ENCODE measurements at places on chromosomes 7 and 10. TPM values are rescaled to one million over a fixed set of nuclear protein-coding genes. Genes with fewer than 3 reads are reported as not detected.

DNA sequence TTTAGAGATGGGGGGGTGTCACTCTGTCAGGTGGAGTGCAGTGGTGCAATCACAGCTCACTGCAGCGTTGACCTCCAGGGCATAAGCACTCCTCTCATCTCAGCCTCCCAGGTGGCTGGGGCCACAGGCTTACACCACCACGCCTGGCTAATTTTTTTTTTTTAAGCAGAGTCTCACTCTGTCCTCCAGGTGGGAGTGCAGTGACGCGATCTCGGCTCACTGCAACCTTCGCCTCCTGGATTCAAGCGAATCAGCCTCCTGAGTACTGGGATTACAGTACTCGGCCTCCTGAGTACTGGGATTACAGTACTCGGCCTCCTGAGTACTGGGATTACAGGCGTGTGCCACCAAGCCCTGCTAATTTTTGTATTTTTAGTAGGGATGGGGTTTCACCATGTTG, 23.6 kb upstream of the PPIA start:
- H3K27ac ChIP-seq: no peak overlapping the region
- H3K36me3 ChIP-seq: no peaks in the 10 kb centered on the region
- DNase-seq: no peak
- H3K4me3 ChIP-seq: no peak overlapping the region
- peaks cover 24% of the 10 kb centered on the region for H3K4me1 ChIP-seq

GRCh38 chr7:143391462-143392404, 10.6 kb downstream of the ZYX start:
- H3K4me1 ChIP-seq: peaks cover 92% of the 10 kb centered on the region
- peak overlapping the region; percentile 100 for H3K27ac ChIP-seq
- peak; percentile 75 for DNase-seq
- H3K4me3 ChIP-seq: peak overlapping the region; percentile 56
- peaks cover 21% of the 10 kb centered on the region for H3K36me3 ChIP-seq

DNA sequence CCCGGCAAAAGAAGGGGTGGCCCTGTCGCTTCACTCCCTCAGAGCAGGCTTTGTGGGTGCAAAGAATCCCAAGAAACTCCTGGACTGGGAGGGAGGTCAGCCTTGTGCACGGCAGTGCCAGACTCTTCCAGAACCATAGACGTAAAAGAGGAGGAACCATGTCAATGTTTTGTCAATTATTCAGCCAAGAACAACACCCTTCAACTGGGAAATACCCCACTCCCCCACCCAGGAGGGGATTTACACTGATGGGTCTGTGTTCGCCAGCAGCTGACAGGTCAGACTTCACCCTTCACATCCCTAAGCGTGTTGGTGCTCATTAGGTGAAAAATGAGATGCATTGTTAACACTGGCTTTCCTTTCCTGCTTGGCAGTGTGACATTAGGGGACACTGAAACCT, 116.8 kb upstream of the BMPER start:
- no peaks in the 10 kb centered on the region for H3K36me3 ChIP-seq
- H3K27ac ChIP-seq: no peak overlapping the region
- H3K4me3 ChIP-seq: no peak overlapping the region
- no peak for DNase-seq
- H3K27me3 ChIP-seq: no peaks in the 10 kb centered on the region

DNA sequence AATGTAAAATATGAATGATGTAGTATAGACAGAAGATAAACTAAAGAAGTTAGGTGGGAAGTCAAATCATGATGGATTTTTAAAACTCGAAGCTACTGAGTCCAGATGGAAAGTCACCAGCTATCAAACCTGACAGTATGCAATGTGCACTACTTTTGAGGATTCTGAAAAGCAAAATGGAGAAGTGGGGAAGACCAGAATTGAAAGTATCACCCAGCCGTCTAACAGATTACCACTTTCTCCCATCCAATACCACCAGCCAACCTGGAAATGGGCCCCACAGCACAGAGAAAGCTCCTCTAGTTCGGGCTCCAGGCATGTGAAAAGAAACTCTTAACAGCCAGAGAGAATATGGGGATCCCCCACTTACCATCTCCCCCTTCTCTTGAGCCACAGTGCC, 67.9 kb upstream of the SRRM3 start:
- H3K4me1 ChIP-seq: no peaks in the 10 kb centered on the region
- no peaks in the 10 kb centered on the region for H3K27me3 ChIP-seq

The CD36 gene
- total RNA-seq: 94.8 TPM

The POT1 gene
- 23.4 TPM for total RNA-seq

The GIMAP7 gene
- total RNA-seq: 21.4 TPM

The NPTX2 gene
- total RNA-seq: 55.7 TPM

- peaks cover 46% of the 10 kb centered on the region for H3K4me1 ChIP-seq
- H3K36me3 ChIP-seq: no peaks in the 10 kb centered on the region
- peak overlapping the region; percentile 5 for H3K27ac ChIP-seq
- DNase-seq: no peak
- H3K27me3 ChIP-seq: no peaks in the 10 kb centered on the region
- H3K4me3 ChIP-seq: no peak overlapping the region
Observed at GRCh38 chr7:139744768-139745677, 32.8 kb downstream of the HIPK2 start.

DNA sequence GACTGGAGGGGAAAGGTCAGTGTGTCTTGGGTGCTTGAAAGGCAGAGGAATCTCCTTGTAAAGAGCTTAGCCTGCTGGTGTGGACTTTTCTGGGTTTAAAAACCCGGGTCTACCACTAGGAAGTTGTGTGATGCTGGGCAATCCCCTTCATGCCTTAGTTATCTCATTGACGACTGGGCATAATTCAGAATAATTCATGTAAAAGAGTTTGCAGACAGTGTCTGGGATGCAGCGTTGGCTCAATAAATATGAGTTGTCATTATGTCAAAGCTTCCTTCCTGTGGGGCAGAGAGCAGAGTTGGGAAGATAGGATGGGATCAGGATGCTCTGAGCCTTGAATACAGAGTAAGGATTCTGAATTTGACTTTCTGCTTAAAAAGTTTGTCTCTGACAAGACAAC, 196.4 kb downstream of the ADRA2A start:
- no peaks in the 10 kb centered on the region for H3K4me1 ChIP-seq
- no peak overlapping the region for H3K4me3 ChIP-seq
- no peaks in the 10 kb centered on the region for H3K27me3 ChIP-seq
- DNase-seq: no peak

DNA sequence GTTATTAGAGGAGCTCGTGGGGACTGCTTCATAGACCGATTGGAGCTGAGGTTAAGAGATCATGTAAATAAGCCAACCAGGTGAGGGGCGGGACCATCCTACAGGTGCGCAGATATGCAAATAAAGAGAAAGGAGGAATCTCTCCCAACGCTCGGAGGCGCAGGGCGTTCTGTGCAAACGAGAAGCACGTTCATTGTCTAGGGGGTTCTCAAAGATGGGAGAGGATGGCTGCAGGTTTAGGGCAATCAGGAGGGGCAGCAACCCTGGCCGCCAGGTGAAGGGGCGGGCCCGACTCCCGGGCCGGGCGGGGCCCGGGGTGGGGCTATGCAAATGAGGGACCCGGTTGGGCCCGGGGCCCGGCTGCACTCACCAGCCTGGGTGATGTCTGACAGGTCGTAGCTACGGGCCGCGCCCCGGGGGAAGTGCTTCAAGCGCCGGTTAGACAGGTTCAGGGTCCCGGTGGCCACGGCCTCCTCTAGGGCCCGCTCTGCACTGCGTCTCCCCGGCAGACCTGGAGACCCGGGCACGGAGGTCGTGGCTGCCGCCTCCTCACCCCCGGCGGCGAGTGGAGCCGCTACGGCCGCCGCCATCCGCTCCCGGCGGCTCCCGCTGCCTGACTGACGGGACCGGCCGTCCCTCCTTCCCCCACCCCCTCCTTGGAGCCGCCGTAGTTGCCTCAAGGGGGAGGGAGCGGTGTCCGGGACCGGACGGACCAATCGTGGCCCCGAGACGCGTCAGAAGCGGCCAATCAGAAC, at the start of gene LRCH4:
TSS of gene LRCH4 (minus strand) at position 619 of the 755 bp plus-strand sequence. CDS start at position 590, 29 bp downstream.
- peaks cover 10% of the 10 kb centered on the region for H3K4me1 ChIP-seq
- no peak for DNase-seq
- peak within 1 kb of the TSS; percentile 85 for H3K27ac ChIP-seq
- peaks cover 13% of the 10 kb centered on the region for H3K36me3 ChIP-seq

DNA sequence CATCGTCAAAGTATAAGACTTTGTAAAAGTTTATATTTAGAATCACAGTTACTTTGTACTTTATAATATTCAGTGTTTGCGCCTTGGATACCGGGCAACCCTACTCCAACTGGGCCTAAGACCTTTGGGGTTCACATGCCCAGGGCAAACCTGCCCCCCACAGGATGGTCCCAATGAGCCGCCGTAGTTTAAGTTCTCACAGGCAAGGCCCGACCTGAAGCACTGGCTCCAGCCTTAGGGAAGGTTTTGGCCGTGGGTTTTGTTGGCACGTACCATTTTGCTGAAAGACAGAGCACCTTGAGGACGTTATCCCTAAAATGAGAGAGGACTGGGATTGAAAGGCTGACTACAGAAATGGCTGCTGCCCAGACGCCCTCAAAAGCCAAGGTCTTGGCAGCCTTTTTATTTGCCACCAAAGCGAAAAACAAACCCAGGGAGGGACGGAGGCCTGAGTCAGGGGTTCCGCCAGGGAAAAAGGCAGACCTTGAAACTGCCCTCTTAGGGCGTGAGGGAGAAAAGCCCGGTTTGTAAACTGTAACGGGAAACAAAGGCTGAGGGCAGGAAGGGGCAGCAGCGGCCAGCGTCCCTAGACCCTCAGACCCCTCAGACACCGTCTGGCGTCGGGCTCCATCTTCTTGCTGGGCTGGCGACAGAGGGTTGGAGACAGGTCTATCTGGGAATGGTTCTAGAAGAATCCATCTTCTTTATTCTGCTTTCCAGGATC, at the start of gene CCDC172:
TSS of gene CCDC172 (plus strand) at position 222 of the 724 bp plus-strand sequence. CDS start 564 bp downstream, outside the sequence.
- no peaks in the 10 kb centered on the region for H3K36me3 ChIP-seq
- no peak within 1 kb of the TSS for H3K27ac ChIP-seq
- H3K27me3 ChIP-seq: no peaks in the 10 kb centered on the region
- DNase-seq: no peak
- H3K4me1 ChIP-seq: no peaks in the 10 kb centered on the region

The SYT15 gene
- 7.1 TPM for total RNA-seq

DNA sequence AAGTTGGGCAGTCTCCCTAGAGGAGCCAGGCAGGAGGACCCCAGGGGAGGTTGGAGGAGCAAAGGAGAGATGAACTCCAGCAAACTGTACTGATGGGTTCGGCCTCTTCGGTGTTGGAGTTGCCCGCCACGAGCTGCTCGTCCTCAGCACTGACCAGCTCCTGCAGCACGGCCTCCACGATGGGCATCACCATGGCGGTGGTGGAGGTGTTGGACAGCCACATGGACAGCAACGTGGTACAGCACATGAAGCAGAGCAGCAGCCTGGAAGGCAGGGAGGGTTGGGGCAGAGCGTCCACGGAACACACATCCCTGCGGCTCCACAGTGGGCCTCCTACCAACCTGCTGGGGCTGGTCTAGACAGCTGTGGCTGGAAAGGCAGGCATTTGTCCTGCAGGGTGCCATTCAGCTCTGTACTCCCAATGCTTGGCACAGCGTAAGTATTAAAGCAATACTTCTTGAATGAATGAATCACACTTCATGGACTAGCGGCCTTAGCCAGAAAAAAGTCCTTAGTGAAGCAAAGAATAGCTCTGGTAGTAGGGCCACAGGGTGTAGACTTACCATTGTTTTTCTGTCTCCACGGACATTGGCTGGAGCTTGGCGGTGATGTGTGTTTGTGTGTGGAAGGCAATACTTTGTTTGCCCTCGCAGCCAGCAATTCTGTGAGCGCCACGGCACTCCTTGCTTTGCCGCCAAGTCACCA, 21.8 kb downstream of the SLC13A4 start:
- H3K27me3 ChIP-seq: no peaks in the 10 kb centered on the region
- no peak for DNase-seq
- H3K36me3 ChIP-seq: no peaks in the 10 kb centered on the region
- H3K27ac ChIP-seq: no peak overlapping the region
- no peak overlapping the region for H3K4me3 ChIP-seq

The MINPP1 gene
- 9.5 TPM for total RNA-seq

DNA sequence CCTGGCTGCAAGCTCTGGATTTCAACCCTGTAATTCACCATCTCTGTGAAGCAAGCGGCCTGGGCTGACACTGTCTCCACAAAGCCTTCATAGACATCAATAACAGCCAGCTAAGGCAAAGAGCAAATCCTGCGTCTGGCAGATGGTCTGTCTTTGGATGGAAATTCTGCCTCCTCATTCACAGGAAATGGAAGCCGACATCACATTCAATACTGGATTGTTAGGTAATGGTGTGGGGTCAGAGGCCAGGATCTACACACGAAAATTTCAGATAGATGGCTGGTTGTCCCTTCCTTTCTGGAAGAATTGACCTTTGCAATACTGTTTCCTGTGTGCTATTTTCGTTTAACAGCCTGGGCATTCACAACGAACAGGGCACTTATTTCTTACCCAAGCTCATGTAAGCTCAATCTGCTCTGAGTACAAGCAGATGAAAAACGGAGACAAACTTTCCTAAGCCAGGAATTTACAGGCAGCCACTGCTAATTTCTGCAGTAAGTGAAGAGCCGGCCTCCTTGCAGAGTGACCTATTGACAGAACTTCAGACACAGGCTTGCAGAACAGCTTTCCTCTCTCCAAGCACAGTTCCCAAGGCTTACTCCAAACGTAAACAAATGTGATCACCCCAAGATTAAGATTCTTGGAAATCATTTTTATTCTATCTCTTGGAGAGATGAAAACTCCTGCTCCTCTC, 3.1 kb upstream of the ADAM12 start:
- no peaks in the 10 kb centered on the region for H3K27me3 ChIP-seq
- H3K36me3 ChIP-seq: no peaks in the 10 kb centered on the region
- peaks cover 18% of the 10 kb centered on the region for H3K4me1 ChIP-seq
- no peak for DNase-seq

GRCh38 chr10:14016011-14016536, 314.6 kb downstream of the FRMD4A start:
- no peaks in the 10 kb centered on the region for H3K36me3 ChIP-seq
- no peaks in the 10 kb centered on the region for H3K27me3 ChIP-seq
- no peak overlapping the region for H3K27ac ChIP-seq
- H3K4me3 ChIP-seq: no peak overlapping the region
- no peak for DNase-seq

- no peak overlapping the region for H3K4me3 ChIP-seq
- H3K4me1 ChIP-seq: no peaks in the 10 kb centered on the region
- no peaks in the 10 kb centered on the region for H3K27me3 ChIP-seq
- no peak overlapping the region for H3K27ac ChIP-seq
Observed at GRCh38 chr10:99765672-99766301, 16.7 kb upstream of the ABCC2 start.

DNA sequence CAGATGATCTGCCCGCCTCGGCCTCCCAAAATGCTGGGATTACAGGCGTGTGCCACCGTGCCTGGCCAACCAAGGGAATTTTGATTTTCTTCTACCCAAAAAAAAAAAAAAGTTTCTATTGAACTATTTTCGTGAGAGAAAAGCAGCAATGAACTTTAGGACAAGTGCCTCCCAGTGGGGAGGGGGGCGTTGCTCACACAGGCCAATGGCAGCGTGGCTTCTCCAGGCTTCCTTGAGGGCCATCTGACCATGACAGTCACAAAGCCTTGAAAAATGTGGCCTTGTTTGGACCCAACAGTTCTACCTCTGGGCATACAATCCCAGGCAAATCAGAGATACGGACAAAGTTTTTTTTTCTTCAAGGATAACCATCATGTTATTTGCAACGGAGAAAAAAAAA, 56.0 kb downstream of the TNRC18 start:
- no peak overlapping the region for H3K4me3 ChIP-seq
- H3K4me1 ChIP-seq: peaks cover 32% of the 10 kb centered on the region
- peaks cover 34% of the 10 kb centered on the region for H3K36me3 ChIP-seq
- no peaks in the 10 kb centered on the region for H3K27me3 ChIP-seq

The TMEM229A gene
- not detected for total RNA-seq

The ADAM22 gene
- total RNA-seq: 5.4 TPM

The CYP2C19 gene
- not detected for total RNA-seq

GRCh38 chr10:46530249-46531186, 25.9 kb downstream of the GPRIN2 start:
- H3K27ac ChIP-seq: no peak overlapping the region
- DNase-seq: no peak
- H3K4me3 ChIP-seq: no peak overlapping the region
- H3K36me3 ChIP-seq: no peaks in the 10 kb centered on the region
- no peaks in the 10 kb centered on the region for H3K4me1 ChIP-seq

The FOXI2 gene
- not detected for total RNA-seq
